Urinary bladder (tissue), 4 donors: ENCODE measurements at places on chromosomes 11 and 22. TPM values are rescaled to one million over a fixed set of nuclear protein-coding genes. Genes with fewer than 3 reads are reported as not detected.

The TAF10 gene
- total RNA-seq, result 12.4 TPM

The SCGB1C1 gene
- total RNA-seq, result not detected

The OR8G5 gene
- not detected for total RNA-seq

The OSBPL5 gene
- total RNA-seq, result 22.4 TPM

The SC5D gene
- 77.1 TPM for total RNA-seq

The MRGPRE gene
- not detected for total RNA-seq

The CSNK2A3 gene
- 2.4 TPM for total RNA-seq

The SCGB1D2 gene
- not detected for total RNA-seq

The TMEM191C gene
- 0.85 TPM for total RNA-seq
